ENCODE measurements at places on chromosomes 3 and 15. TPM values are rescaled to one million over a fixed set of nuclear protein-coding genes. Genes with fewer than 3 reads are reported as not detected.

DNA sequence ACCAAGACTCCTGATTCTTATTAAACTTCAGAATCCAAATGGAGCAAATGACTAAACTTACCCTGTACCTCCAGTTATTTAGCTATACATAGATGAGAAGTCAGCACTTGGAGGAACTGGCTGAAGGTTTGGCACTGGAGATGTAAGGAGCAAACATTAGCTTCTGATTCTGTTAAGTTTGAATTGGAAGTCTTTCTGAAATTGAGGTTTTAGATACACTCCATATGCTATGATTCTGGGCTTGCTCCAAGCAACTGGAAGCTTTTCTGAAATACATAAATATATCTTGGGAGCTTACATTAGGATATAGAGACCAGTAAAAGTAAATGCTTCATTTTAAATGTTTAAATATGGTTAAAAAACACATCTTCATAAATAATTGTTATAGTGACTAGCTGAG, 333.7 kb downstream of the EPHA3 start:
- no peak for DNase-seq

- DNase-seq = no peak
These were observed 424.3 kb upstream of the CBLB start for GRCh38 chr3:106293161-106293560.

DNA sequence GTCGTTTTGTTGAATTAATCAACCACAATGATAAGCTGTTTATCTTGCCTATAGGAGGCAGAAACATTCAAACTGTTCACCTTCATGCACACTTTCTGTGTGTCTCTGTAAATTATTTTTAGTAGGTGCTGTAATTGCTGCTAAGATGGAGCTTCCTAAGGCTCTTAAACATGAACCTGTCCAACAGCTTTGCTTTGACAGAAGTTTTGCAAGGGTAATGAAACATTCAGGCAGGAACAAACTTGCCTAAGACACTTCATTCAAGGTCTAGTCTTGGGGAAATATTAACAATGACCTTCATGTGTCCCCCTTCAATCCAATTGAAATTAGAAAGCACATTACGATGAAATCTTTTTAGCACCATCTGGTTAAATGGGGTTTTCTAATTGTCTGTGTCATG, 156.1 kb downstream of the DIPK2A start:
- no peak for DNase-seq

Gene KNG1
- 32.3 TPM for polyA plus RNA-seq

Gene ETFA
- 193 TPM for polyA plus RNA-seq

Gene CKMT1B
- polyA plus RNA-seq = 4.1 TPM

Gene CAPN3
- polyA plus RNA-seq = 18.4 TPM

Gene OCA2
- polyA plus RNA-seq = 27.7 TPM

GRCh38 chr3:13598926-13599886, 50.3 kb downstream of the FBLN2 start:
- DNase-seq = no peak

DNA sequence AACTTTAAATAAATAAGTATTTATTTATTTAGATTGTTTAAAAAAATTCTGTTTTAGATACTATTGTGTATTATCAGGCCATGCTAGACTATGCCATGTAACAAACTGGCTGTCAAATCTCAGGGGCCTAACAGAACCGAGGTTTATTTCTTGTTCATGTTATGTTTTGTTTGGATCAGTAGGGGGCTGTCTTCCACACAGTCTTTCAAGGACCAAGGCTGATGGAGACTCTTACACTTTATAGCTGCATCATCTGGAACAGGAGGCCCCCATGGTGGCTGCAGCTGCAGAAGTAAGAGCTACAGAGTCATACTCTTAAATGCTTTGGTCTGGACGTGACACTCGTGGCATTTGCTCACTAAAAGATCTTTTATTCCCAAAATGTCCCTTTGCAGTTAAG, 33.0 kb upstream of the ARL14 start:
- peak; percentile 16 for DNase-seq
